ENCODE measurements at places on chromosomes 13 and 19.

DNA sequence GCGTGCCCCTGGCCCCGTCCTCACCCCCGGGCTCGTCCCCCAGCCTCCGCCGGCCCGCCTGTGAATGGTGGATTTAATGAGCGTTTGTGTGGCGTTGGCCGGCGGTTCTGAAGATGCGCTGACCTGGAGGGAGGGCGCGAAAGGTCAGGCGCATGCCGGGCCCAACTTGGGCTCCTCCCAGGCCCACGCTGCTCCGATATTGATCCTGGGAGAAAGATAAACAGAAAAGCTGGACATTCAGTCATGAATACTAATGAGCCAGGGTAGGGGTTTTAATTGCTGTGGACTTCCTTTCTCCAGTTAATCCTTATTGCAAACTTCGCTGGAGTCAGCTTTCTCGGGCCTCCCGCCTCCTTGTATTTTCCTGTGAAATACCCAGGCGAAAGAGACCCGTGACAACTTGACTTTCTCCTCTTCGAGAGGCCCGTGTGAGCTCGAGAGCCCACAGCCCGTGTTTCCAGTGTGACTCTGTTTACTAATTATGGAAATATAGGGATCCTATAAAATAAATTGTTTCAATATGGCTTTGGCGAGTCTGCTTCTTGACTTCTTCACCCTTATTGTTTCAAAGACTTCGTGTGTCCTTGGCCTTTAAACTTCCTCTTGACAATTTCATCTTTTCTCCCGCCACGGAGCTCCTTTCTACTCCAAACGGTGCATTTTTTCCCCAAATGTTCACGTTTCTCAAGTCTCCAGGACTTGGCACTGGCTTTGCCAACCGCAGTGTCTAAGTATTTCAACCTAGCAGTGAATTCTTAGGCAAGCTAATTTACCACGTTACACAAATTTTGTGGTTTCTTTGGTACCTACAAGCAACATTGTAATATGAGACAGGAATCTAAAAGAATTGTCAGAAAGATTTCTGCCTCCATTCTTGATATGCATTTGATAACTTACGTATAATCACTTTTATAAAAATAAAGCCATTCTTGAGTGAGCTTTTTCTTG lies 10.5 kb downstream of the ZIC2 start:
- no peak for DNase-seq

GRCh38 chr13:44908712-44909111 lies 80.6 kb downstream of the NUFIP1 start:
- DNase-seq, result no peak

GRCh38 chr13:46655377-46656180 lies 102.6 kb downstream of the LRCH1 start:
- no peak for DNase-seq

- no peak for DNase-seq
Observed at GRCh38 chr13:64640002-64640401, 2590.1 kb downstream of the PCDH9 start.

DNA sequence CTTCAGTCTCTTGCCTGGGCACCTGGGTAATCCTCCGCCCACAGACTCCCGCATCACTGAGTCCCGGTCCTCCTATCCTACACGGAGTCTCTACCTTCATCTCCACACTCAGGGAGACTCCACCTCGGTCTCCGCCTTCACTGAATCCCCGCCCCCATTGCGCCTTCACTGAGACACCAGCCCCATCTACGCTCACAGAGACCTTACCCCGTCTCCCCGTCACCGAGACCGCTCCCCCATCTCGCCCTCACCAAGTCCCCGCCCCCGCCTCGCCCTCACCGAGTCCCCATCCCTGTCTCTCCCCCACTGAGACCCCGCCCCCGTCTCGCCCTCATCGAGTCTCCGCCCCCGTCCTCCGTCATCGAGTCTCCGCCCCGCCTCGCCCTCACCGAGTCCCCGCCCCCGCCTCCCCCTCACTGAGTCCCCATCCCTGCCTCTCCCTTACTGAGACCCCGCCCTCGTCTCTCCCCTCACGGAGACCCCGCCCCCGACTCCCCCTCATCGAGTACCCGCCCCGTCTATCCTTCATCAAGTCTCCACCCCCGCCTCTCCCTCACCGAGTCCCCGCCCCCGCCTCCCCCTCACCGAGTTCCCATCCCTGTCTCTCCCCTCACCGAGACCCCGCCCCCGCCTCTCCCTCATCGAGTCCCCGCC lies 23.1 kb upstream of the ZNF846 start:
- DNase-seq, result peak; percentile 89

DNA sequence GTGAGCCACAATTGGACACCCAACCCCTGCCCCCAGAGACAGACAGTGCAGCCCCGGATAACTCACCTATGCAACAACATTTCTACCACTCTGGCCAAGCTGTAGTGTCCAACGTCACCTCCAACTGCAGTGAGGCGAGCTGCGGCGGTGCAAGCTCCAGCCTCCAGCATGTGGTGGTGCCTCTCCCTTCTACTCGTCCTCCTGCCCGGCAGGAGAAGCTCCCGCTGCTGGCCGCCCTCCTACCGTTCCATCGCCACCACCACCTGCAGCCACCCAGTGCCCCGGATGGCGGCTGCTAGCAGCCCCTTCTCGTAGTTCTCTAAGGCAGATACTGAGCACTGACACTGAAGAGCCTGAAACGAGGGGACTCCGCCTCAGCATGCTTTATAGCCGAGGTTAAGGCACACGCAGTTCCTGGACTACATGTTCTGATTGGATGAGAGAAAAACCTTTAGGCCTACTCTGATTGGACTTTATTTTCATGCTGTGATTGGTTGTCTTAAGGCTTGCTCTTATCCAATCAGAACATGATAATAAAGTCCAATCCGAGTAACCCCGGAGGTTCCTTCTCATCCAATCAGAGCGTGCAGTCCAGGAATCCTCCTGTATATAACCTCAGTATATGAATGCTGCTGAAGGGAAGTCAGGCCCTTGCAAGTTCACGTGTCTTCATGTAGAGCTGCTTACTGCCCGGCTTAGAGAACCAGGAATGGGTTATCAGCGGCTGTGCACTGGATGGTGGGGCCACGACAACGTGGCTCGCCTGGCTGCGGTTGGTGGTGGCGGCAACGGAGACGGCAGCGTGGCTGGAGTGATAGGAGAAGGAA lies 63.5 kb downstream of the TUBA3C start:
- no peak for DNase-seq

DNA sequence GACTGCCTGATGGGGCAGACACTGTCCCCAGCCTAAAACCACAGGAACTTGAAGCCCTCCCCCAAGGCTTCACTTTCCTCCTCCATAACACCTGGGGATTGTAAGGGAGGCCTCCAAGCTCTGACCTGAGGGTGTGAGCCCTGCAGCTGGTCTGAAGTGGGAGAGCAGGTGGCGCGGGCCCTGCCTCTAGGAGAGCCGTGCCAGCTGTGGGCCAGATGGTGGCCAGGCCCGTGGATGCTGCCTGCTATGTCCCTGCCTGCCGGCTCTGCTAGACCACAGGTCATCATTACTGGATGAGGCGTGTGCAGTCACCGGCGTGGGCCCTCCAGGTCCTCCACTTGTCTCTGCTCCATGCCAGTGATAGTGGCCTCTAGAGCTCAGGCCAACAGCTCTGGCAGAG lies 3.5 kb upstream of the KLHL26 start:
- no peak for DNase-seq

GRCh38 chr13:27933580-27934328 lies 14.0 kb downstream of the PDX1 start:
- DNase-seq, result no peak

DNA sequence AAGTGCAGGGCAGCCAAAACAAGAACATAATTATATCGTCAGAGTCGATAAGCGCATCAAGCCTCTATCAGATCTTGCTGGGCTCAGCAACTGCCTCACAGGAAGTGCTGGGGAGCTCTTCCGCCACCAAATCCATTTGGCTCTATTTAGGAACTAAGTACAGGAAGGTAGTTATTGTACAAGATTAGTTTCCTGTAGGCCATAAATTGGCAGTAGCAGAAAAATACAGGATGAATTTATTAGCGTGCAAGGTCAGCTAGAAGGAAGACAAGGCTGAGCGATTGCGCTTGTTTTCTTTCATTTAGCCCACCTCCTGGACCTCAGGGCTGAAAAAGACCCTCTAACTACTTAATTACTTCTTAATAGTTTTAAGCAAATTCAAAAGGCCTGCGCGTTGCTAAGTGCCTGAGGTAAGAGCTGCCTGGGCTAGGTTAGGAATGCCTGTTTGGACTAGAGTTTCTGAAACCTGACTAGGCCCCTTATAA lies 118.5 kb downstream of the IRS2 start:
- no peak for DNase-seq

- DNase-seq, result no peak
Observed at GRCh38 chr13:38707460-38707859, 20.6 kb downstream of the FREM2 start.

DNA sequence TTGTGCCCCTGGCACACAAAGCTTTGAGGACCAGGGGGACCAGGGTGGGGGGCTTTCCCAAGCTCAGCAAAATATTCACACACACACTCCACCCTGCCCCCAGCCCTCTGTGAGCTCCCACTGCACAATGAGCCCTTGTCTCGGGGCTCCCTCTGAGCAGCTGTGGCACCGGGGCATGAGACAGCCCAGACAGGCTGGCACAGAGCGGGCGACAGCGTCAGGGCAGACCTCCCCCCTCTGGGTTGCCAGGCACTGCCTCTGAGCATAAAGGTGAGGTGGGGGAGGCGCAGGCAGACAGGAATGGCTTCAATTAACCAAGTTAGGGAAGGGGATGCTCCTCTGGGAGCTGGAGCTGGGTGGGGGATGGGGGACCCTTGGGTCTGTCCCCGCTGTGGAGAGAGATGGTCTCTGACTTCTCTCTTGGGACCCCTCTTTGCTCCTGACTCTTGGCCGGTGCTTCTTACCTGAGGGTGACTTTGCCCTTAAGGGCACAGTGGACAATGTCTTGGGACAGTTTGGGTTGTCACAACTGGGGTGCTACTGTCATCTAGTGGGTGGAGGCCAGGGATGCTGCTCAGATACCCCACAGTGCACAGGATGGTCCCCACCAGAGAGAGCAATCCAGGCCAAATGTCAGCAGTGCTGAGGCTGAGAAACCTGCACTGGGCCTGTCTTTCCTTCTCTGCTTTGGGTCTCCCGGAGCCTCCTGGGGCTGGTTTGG lies 30.3 kb downstream of the LYL1 start:
- DNase-seq, result no peak

DNA sequence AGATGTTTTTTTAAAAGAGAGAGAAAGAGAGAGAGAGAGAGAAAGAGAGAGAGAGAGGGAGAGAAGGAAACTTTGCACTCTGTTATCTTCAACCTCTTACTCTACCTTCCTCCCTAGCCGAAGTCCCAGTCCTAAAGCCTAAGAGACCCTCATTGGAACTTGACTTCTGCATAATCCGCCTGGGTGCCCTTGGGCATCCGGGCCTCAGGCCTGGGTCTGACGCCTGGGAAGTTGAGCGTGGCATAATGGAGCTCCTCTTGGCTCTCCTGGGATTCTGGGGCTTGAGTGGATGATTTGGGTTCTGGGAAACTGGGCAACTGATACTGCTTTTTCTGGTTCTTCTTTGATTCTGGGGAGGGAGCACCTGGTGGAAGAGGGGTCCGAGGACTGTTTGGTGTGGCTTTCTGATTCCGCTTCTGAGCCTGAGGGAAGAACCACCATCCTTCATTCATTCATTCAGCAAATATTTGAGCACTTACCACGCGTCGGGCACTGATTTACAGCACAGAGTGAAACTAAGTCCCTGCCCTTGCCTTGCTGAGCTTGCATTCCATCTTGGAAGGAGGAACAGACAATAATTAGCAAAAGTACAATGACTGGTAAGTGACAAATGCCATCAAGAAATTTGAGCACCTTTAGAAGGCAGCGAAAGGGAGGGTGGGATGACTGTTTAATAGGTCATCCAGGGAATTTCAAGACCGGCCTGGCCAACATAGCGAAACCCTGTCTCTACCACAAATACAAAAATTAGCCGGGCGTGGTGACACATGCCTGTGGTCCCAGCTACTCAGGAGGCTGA lies 6.3 kb downstream of the SIGLEC10 start:
- no peak for DNase-seq

DNA sequence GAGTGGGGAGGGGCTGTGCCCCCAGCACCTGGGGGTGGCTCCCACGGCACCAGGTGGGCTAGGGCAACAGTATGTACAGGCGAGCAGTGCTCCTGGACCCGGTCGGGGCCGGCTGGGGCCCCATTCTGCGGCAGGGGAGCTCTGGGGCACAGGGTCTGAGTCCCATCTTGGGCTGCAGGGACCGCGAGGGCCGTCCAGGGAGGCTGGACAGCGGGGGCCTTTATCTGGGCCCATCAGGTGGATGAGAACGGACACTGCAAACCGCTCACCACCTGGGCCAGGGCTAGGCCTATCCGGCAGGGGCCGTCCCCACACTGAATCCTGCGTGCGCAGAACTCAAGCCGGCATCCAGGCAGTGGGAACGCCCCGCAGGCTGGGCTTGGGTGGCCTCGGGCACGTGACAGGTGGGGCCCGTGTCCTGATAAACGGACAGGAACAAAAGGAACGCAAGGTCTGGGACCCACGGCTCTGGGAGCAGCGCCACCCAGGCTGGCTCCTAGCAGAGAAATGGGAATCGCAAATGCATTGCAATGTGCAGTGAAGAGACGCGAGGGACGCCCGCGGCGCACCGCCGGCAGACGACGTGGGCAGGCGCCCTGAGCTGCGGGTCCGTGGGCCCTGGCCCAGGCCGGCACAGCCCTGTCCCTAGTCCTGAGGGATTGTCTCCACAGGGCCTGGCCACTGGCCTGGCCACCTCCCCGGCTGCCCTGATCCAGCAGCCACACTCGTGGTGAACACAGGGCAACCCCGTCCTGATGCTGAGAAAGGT lies 29.7 kb downstream of the BTBD2 start:
- DNase-seq, result no peak

GRCh38 chr13:112756511-112756966 lies 66.7 kb downstream of the ATP11A start:
- no peak for DNase-seq

GRCh38 chr19:30366282-30366681 lies 5.9 kb upstream of the ZNF536 start:
- no peak for DNase-seq

DNA sequence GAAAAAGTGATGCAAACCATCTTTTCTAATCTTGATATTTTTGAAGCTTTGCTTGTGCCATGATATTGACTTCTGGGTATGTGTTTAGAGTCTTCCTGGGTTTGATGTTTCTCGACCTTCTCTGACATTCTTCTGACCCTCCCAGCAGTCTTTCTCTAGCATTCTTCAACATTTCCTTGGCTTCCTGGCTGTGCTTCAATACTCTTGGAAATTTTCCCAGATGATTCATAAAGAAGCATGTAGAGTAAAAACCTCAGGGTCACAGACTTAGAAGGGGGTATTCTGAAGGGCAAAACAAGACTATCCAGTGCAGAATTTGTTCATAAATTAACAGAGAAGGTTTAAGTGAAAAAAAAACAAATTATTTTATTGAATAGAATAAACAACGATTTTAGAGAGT lies 946.3 kb upstream of the PCDH9 start:
- no peak for DNase-seq

GRCh38 chr13:35531526-35531925 lies 55.0 kb upstream of the MAB21L1 start:
- no peak for DNase-seq

GRCh38 chr13:113209759-113210421 lies 477 bp downstream of the CUL4A start:
- peak; percentile 75 for DNase-seq

Data from GM13977 (cell line).